ENCODE measurements at places on chromosomes 5 and 9.

- no peak for DNase-seq
Measured at GRCh38 chr5:90866915-90867731, 308.5 kb downstream of the ADGRV1 start.

DNA sequence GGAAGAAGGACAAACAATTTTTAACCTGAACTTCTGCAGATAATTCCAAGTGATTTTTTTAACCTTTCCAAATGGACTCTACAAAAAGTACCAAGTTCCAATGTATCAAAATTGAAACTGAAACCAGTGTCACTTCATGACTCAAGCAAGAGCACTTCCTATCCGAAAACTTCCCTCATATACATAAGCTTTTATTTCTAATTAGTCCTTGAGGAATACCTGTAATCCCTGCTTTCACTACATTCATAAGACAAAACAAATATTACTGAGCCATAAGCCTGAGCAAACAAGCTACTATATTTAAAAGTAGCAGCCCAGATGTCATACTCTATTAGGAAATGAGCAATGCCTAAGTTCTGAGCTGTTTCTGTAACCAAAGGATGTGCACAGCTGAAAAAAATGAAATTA, 224.4 kb downstream of the EBF1 start:
- DNase-seq = no peak

GRCh38 chr5:177405805-177406204, 3.6 kb downstream of the F12 start:
- DNase-seq = no peak

DNA sequence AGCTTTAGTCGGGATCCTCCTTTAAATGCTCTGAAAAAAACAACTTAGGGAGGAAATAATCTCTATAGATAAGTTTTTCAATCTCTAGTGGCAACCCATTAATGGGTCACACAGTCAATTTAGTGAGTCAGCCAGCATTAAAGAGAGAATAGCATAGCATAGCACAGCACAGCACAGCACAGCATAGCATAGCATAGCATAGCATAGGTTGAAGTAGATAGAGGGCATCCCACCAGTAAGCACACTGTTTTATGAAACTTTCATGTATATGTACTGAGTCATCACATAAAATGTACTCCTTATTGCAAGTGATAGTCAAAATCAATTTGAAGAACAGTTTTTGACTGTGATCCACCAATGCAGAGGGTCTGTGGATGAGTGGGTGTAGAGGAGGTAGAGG, 522.9 kb downstream of the CCDC171 start:
- DNase-seq = no peak

DNA sequence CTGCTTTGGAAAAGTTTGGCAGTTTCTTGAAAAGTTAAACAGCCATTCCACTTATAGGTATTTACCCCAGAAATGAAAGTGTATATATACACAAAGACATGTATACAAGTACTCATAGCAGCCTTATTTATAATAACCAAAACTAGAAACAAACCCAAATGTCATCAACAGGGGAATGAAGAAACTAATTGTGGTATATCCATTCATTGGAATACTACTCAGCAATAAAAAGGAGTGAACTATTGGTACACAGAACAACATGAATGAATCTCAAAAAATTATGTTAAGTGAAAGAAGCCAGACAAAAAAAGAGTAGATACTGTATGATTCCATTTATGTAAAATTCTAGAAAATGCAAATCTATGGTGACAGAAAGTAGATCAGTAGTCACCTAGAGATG, 2.7 kb downstream of the MORN5 start:
- DNase-seq = no peak

GRCh38 chr5:98365126-98365525, 408.3 kb upstream of the RGMB start:
- DNase-seq = no peak

DNA sequence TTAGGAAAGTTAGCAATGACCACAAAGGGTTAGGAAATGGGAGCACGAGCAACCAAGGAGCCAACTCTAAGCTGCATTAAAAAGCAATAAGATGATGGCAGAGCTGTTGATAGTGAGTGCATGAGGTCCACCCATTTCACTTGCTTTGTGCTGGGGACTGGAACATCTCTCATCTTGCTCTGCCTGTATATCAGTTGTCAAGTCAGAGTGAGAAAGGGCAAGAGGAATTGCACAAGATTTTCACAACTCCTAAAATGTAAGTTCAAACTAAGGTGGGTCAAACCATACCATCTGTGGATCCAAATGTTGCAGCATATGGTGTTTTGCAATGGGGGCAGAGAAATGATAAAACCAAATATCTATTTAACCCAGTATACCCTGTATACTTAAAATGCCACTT, 2.8 kb upstream of the ESM1 start:
- no peak for DNase-seq

DNA sequence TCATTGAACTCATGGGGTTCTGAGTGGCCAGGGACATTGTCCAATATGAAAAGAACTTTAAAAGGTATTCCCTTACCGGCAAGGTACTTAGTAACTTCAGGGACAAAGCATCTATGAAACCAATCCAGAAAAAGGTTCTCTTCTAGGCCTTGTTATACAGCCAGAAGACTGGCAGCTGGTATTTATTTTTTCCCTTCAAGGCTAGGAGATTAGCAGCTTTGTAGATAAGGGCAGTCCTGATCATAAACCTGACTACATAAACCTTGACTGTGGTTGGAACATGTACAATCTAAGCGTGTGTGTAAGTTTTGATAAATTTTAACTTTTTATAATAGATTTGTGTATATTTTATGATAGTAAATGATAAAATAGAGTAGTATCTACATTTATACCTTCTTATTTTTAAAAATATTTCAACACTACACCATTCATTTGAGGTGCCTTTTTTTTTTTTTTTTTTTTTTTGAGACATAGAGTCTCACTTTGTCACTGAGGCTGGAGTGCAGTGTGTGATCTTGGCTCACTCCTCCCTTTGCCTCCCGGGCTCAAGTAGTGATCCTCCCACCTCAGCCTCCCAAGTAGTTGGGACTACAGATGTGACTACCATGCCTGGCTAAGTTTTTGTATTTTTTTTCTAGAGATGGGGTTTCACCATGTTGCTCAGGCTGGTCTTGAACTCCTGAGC, 24.5 kb downstream of the RANBP17 start:
- DNase-seq = no peak

DNA sequence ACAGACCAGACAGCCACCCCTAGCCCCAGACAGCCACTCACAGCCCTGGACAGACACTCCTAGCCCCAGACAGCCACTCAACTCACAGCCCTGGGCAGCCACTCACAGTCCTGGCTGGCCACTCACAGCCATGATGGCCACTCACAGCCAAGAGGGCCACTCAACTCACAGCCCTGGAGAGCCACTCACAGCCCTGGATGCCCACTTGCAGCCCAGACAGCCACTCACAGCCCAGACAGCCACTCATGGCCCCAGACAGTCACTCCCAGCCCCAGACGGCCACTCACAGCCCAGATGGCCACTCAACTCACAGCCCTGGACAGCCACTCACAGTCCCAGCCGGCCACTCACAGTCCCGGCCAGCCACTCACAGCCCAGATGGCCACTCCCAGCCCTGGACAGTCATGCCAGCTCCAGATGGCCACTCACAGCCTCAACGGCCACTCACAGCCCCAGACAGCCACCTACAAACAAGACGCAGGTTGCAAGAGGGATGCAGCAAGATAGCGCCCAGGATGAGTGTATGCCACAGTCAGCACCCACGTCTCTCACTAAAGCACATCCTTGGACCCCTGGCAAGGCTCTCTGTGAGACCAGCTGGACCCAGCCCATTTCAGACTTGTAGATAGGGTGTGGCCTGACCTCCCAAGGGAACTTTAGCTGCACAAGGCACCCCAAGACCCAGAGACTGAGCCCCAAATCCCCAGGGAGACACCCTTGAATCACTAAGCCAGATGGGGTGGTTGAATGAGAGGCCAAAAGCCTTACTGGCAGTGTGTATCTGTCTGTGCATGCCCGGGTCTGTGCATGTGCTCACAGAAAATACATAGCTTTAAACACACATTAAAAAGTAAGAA, 22.4 kb downstream of the ZDHHC11B start:
- DNase-seq = peak; percentile 26

GRCh38 chr9:34374339-34374738, 2.4 kb downstream of the MYORG start:
- no peak for DNase-seq

- DNase-seq = no peak
Measured at GRCh38 chr9:131651160-131651559, 88.7 kb downstream of the RAPGEF1 start.

DNA sequence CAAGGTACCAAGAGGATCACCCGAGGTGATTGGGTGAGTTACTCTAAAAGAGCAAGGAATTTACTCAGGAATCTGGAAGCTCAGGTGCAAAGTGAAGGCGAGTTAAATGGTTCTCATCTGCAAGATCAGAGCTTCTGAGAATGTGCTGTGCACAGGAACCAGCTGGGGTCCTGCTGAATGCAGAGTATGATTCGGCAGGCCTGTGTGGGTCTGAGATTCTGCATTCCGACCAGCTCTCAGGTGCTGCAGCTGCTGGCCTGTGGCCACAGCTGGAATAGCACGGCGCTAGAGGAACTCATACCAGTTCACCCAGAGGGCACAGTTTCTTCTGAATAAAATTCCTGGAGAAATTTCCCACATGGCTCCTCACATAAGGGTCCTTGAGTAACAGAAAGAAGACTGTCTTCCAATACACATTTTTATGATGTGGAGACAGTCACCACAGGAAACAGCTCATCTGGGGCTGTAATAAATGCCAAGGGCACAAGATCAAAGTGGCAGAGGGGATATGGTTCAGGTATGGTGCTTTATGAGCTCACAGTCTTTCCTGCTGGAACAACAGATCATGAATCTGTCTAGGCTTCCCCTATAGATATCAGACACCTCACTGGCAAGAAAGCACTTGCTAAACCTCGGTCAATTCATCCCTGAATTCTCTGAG, 83.9 kb downstream of the PTPN3 start:
- no peak for DNase-seq

GRCh38 chr5:149164731-149165130, 23.4 kb downstream of the ABLIM3 start:
- DNase-seq = no peak

- no peak for DNase-seq
Measured at GRCh38 chr9:111068771-111069170, 30.5 kb upstream of the LPAR1 start.

DNA sequence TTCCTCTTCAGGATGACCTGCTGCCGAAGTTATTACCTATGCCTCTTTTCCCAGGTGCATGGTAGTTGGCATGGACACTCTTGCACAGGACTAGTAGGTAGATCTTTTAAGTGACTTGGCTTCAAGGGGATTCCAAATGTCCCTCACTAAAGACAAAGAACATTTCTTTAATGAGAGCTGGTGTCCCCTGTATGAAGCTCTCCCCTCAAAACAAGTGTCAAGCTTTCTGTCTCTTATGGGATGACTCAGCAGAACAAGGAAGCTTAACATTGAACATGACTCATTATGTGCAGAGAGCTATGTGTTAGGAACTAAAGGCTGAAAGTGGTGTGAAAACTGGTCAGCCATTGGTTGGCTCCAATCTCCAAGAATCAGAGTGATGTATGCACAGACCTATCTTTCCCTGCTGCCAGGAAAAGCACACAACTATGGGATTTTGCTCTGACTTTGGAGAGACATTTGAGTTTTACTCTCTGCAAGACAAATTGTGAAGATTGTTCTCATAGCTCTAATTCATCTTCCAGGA, 120.5 kb downstream of the PRDM6 start:
- no peak for DNase-seq

DNA sequence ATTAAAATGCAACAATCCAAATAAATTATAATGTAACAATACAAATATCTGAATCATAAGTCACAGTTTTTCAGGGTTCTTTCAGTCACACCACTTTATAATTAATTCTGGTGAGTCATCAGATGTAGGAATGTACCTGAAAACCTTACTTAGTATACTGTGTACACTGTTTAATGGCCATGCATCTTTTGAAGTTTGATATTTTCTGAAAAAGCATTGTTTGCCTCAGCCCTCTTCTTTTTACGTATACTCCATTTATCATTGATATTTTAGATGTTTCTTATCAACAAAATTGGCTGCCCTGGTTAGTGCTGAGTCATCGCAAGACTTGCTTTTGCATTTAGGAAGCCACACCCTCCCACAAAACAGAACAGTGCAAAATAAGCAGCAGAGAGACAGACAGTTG, 218.6 kb downstream of the PJA2 start:
- no peak for DNase-seq

DNA sequence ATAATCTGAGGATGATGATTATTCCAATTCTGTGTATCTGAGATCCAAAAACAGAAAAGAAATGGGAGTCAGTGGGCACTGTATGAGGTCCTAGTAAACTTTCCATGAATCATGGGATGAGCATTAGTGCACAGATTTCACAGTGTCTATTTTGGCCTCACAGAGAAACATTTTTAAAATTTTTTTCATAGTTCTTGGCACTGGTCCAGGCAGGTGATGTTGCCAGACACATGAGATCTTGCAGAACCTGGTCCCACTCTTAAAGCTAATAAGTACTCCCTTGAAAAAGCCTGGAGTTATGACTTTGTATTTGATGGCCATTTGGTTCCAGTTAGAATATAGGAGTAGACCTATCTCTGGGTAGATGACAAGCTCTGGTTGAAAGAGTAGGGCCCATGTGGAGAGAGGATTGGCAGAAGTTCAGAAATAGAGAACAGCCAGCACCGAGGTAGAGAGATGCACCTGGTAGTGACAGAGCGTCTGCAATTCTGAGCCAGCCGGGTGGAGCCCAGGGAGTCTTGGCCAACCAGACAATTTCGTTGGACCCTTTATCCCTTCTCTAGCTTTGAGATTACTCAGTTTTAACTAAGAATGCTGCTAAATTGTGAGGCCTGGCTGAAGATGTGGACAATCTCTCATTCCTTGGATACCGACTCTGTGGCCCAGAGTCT, 6.3 kb upstream of the TNFSF15 start:
- DNase-seq = no peak

- DNase-seq = no peak
Measured at GRCh38 chr5:7679663-7680062, 171.3 kb downstream of the CFAP90 start.

GRCh38 chr5:101977729-101978345, 318.2 kb downstream of the SLCO4C1 start:
- DNase-seq = no peak

GRCh38 chr5:150313501-150313900, 10.8 kb upstream of the ARSI start:
- no peak for DNase-seq

- no peak for DNase-seq
Measured at GRCh38 chr9:15158064-15158463, 149.0 kb downstream of the TTC39B start.

DNA sequence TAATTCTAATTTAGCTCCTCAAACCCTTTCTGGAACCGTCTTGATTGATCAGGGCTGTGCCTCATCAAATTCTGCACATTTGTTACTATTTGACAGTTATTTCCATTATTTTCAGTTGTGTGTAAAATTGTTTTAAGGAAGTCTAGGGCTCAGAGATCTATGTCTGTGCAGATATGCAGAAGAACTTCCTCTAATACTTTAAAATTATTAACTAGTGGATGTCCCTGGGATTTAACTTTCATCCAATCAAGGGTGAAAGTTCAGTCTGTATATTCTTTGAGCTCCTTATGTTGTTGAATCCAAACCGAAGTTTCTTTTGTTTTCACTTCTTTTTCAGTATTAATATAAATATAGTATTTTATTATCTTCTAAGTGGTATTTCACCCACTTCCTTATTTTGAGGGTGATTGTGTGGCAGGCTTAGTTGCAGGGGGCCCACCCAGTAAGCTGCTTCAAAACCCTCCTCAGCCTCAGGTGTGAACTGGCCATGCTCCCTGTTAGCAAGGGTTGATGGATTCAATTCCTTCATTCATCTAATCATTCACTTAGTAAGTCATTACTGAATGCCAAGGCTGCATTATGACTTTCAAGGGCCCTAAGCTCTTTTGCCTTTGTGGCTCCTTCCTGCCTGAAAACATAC, 2.1 kb upstream of the CAMLG start:
- no peak for DNase-seq
